ENCODE measurements at places on chromosomes 11 and 22. TPM values are rescaled to one million over a fixed set of nuclear protein-coding genes. Genes with fewer than 3 reads are reported as not detected.

Gene SNX32
- 2.1 TPM for total RNA-seq

Gene CCDC188
- not detected for total RNA-seq

Gene APOA4
- total RNA-seq, result not detected

Gene OR5P2
- not detected for total RNA-seq

Gene SPDYC
- not detected for total RNA-seq

Gene SGSM1
- total RNA-seq, result not detected

Gene TPST2
- total RNA-seq, result 26.3 TPM

Gene C11orf16
- not detected for total RNA-seq

Gene RTN4R
- total RNA-seq, result 18.6 TPM

Gene OR4D5
- total RNA-seq, result not detected

Gene YPEL4
- total RNA-seq, result 0.86 TPM

Gene B3GAT1
- total RNA-seq, result not detected

Gene KIRREL3
- 5.1 TPM for total RNA-seq

Gene TALDO1
- 365 TPM for total RNA-seq

Gene CDHR5
- total RNA-seq, result not detected

Gene PRODH
- 2.1 TPM for total RNA-seq

Gene IGLL5
- total RNA-seq, result not detected

Gene PATE4
- not detected for total RNA-seq

Gene LDHAL6A
- total RNA-seq, result not detected

Gene OR51I1
- not detected for total RNA-seq
